ENCODE measurements at places on chromosomes 5 and 9. TPM values are rescaled to one million over a fixed set of nuclear protein-coding genes. Genes with fewer than 3 reads are reported as not detected.

The ENTPD2 gene
- 1.3 TPM for total RNA-seq

The SPATA31A3 gene
- total RNA-seq, result not detected

The FCN2 gene
- 0.49 TPM for total RNA-seq

- no peak for DNase-seq
Measured at GRCh38 chr5:957748-958485, 50.7 kb upstream of the NKD2 start.

Measured in ureter (tissue), 1 donor.